ENCODE measurements at places on chromosomes 16 and 17.

DNA sequence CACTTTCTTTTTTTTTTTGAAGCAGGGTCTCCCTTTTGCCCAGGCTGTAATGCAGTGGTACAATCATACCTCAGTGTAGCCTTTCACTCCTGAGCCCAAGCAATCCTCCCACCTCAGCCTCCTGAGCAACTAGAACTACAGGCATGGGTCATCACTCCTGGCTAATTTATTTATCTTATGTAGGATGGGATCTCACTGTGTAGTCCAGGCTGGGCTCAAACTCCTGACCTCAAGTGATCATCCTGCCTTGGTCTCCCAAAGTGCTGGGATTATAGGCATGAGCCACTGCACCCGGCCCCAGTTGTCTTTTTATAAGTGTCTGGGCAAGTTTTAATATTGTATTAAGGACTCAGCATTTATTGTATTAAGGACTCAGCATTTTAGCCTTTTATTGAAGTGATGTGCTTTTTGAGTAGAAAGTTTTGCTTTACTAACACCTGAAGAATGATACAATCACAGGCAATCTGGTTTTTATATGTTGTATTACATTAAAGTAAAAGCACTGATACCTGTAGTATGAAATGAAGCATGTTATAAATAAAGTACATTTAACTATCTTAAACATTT, 22.9 kb downstream of the VMP1 start:
- no peak for DNase-seq

GRCh38 chr16:27498916-27499658, 50.6 kb downstream of the GTF3C1 start:
- DNase-seq = no peak

DNA sequence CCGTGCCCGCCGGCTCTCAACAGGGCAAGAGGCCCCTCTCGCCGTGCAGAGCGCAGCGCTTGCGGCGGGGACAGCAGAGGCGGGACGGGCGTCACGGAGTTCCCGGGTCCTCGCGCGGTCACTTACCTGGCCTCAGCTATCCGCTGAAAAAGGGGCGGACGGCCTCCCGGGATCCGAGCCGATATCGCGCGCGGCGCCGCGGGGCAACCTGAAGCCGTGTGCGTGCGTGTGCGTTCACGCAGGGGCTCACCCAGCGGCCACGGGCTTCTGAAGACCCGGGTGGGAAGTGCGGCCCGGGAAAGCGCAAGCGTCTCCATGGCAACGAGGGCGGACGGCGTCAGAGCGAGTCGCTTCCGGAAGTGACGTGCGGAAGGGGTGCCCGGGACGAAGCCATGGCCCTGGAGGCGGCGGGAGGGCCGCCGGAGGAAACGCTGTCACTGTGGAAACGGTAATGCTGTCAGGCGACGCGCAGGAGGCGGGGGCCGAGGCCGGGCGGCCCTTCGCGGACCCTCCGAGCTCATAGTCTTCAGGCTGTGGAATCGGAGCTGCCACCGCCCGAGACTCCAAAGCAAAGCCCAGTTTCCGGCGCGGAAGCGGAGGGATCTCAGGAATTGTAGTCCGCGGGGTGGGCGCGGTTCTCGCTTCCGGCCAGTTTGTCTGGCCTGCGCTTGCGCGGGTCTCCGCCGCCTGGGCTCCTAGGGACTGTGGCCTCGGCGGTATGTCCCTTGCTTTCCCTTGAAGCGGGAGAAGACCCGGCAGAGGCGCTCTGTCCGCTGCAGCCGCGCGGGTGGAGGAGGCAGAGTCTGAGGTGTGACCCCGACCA, at the start of gene ENDOV:
Gene ENDOV, plus strand, starts transcription at position 365 of the 823 bp plus-strand sequence. Its CDS starts 28 bp downstream, at position 393.
- DNase-seq = no peak

- DNase-seq = no peak
Observed at GRCh38 chr17:55575058-55575636, 63.9 kb upstream of the SMIM36 start.

GRCh38 chr17:35934760-35935159, 4.2 kb upstream of the RDM1 start:
- DNase-seq = no peak

DNA sequence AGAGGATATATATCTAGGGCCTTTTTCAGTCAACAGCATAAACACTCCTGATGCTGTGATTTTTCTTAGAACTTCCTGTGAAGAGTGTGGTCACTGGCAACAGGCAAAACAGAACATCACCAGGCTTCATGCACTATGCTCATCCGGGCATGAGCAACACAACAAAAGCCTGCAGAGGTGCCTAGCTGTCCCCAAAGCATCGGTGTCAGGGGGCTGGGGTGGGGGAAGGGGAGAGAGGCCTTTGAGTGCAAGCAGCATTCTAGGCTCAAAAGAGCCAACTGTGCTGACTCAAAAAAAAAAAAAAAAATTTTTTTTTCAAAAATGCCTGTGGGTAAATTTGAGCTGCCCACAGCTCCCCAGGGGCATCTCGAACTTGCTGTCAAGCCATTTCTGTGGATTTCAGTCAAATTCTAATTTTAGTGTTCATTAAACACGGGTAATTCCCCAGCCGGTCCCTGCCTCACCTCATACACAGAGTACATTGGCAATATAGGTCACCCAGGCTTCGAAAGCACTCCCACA, 194.6 kb upstream of the DYNLRB2 start:
- DNase-seq = no peak

Measured in cortex of kidney (tissue), 1 donor.